ENCODE measurements at places on chromosomes 1 and 21.

DNA sequence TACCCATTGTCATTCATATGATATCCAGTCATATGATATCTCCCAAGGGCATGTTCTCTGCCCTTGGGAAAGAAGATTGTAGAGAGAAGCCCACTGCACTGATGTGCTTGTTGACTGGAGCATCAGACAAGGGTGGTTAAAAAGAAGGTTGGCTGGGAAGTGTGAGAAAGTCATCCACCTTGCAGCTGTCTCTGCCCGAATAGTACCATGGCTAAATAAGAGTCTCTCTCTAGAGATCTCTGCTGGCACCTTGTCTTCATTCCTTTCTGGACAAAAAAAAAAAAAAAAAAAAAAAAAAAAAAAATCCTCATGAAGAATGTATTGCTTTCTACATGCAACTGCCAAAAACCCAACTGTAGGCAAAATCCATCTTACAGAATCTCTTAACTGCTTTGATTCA, 349.7 kb upstream of the ESRRG start:
- DNase-seq, result no peak

- no peak for DNase-seq
Observed at GRCh38 chr1:165068741-165069140, 287.8 kb downstream of the LMX1A start.

- no peak for DNase-seq
Observed at GRCh38 chr1:53781654-53782053, 42.7 kb upstream of the GLIS1 start.

DNA sequence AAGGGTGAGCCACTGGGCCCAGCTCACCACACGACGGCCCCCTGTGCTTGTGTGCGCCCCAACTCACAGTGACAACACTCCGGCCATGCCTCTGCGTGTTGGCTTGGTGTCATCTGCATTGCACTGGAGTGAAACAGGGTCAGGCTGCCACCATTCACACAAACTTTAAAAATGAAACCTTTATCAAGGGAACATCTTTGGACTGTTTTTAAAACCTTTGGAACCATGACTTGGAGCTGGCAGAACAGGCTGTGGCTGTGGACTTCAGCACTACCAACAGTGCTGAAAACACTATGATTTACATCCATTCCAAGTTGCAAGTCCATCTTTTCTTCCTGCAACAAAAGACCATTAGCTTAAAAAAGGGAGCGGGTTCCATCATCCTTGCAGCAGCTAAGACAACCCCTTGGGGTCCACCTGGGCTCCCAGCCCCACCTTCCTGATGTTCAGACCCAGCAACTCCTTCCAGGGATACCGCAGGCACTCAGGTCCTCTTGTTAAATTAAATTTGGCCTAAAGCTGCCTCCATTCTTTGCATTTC, 25.6 kb downstream of the POFUT2 start:
- DNase-seq, result no peak

GRCh38 chr1:63747445-63747844, 26.4 kb upstream of the ROR1 start:
- no peak for DNase-seq

DNA sequence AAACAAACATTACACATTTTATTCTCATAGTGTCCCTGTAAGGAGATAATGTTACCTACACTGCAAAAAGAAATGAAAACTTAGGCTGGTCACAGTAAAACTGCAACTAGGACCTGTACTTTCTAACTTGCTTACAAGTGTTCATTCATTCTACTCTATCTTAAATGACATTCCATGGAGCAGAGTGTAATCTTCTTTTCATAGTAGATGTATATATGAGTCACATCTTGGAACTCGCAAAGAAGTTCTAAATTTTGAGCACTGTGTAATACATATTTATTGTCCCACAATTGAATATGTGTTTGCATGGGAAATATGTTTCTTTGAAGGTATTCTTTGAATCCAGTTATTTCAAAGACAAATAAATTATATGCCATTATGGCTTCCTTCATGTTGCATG, 1258.5 kb upstream of the ADGRL2 start:
- no peak for DNase-seq

GRCh38 chr1:63704443-63704842, 69.4 kb upstream of the ROR1 start:
- peak; percentile 38 for DNase-seq

- no peak for DNase-seq
Observed at GRCh38 chr1:212587888-212588510, 20.6 kb upstream of the ATF3 start.

DNA sequence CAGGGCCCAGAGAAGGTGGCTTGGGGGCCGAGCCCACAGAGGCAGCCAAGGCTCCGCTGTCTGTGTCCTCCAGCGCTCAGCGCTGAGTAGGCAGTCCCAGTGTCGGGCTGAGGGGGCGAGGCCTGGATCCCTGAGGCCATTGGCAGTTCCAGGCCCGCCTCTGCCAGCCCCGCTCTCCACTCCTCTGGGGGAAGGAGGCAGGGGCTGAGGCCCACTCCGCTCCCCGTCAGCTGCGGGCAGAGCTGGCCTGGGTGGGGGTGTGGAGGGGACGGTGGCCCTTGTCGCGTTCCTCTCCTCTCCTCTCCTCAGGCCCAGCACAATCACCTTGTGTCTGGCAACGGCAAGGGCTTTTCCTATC, 132.8 kb downstream of the CASZ1 start:
- DNase-seq, result no peak

DNA sequence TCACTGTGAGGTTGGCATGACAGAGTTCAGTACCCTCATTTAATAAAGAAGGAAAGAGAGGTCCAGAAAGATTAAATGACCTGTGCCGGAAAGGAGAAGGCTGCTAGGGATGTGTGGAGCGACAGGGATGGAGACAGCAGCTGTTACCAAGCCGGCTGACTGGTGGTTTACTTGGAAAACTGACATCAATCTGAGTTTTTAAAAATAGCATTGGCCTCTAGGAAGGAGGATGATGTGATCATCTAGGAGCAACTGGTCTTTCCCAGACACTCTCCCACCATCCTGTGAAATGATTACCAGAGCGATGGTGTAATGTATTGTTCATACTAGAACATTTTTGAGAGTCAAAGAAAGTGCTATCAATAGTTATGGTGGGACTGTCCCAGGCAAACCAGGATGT, 154.4 kb downstream of the ZSCAN20 start:
- no peak for DNase-seq

- DNase-seq, result no peak
Observed at GRCh38 chr1:11174261-11174942, 14.8 kb upstream of the ANGPTL7 start.

- no peak for DNase-seq
Observed at GRCh38 chr21:43001316-43001715, 27.0 kb downstream of the PKNOX1 start.

- peak; percentile 94 for DNase-seq
Observed at GRCh38 chr1:147242449-147243227, at the start of gene CHD1L. Gene CHD1L (plus strand): TSS chr1:147242684. CDS start chr1:147242704, 20 bp downstream.

DNA sequence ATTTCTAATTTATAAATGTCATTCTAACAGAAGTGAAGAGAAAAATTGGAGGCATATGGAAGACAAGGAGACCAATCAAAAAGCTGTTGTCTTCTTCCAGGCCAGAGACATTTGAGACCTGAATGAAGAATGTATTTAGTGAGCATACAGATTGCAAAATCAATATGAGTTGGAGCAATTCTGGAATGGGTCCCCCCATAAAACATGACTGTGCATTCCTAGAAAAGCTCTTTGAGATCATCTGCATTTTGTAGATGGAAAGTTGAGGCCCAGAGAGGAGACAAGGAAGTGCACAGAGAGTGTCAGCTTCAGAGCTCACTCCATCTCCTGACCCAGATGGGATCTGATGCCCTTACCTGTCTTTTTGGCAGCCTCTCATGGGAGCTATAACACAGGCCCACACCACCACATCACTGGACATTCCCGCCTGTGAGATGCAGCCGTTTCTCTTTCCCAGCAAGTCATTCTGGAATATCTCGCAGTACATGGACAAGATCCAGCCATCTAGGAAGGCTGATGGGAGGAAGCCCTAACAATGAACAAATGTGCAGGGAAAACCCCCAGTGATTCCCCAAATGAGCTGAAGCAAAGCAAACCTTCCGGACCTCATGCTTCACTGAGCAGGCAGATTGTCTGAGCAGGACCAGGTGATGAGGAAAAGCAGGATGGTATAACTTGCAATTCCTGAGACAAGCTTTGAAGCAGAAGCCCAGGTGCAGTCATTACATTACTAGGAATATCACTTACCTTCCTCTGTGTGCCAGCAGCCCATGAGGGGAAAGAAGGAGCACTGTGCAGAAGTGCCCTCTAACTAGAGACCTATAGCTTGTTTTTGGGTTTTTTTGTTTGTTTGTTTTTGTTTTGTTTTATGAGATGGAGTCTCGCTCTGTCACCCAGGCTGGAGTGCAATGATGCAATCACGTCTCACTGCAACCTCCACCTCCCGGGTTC, 445.6 kb downstream of the PLPP3 start:
- DNase-seq, result no peak

DNA sequence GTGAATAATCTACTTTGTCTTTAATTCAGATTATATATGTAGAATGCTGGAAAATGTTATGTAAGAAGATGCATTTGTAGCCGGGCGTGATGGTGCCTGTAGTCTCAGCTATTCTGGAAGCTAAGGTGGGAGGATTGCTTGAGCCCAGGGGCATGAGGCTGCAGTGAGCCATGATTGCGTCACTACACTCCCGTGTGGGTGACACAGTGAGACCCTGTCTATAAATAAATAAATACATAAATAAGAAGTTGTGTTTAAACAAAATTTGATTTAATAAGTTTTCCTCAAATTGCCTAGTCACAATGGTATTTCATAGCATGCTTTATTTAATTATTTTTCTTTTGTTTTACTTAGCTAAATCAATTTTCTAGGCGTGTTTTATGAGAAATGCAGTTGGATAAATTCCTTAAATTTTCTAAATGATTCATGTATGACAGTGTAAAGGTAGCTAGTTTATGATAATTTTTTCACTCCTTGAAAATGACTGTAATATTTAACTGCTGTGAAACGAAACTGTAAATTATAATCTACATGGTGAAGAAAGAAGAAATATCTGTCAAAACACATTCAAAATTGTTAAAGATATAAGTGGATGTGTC, 232.6 kb downstream of the SRGAP2C start:
- no peak for DNase-seq

- no peak for DNase-seq
Observed at GRCh38 chr1:18723206-18723605, 92.6 kb downstream of the PAX7 start.
